Upper lobe of right lung (tissue), 1 donor: ENCODE measurements at places on chromosomes 7 and 10. TPM values are rescaled to one million over a fixed set of nuclear protein-coding genes. Genes with fewer than 3 reads are reported as not detected.

CEP55 gene
- 0.35 TPM for total RNA-seq

NMT2 gene
- total RNA-seq = 12.4 TPM

GRCh38 chr7:27189997-27190748 is 5.1 kb upstream of the HOXA11 start:
- no peak overlapping the region for H3K4me3 ChIP-seq
- no peak for DNase-seq
- H3K4me1 ChIP-seq = peaks cover 39% of the 10 kb centered on the region
- H3K27ac ChIP-seq = no peak overlapping the region
- peaks cover 100% of the 10 kb centered on the region for H3K27me3 ChIP-seq

- no peak for DNase-seq
- H3K27me3 ChIP-seq = no peaks in the 10 kb centered on the region
- H3K27ac ChIP-seq = peak overlapping the region; percentile 49
- H3K4me1 ChIP-seq = peaks cover 40% of the 10 kb centered on the region
- no peaks in the 10 kb centered on the region for H3K36me3 ChIP-seq
- H3K4me3 ChIP-seq = no peak overlapping the region
These were observed 84.5 kb downstream of the SORBS1 start for GRCh38 chr10:95476469-95477174.

DNA sequence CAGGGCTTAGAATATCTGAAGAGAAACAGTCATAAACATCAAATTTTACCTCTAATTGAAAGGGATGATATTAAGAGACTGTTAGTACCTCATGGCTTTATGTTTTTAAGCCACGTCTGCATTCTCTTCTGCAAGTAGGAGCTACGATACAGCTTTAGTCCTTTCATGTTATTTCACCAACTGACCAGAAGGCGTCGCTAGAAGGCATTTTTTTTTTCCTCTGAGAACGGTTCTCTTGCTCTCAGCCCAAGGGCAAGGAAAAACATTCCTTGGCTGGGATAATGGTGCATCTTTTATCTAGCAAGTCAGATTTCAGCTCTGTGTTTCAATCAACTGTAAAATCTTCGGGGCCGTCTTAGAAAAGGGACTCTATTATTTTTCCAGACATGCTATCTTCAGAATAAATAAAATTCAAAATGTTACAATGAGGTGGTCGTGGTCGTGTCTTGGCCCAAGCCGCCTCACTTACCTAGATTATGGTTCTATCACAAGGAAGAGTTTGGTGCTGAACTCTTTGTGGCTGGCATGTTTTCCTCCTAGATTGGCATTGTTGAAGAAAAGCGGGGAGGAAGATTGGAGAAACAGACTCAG is 41.6 kb upstream of the LYZL2 start:
- no peak for DNase-seq
- no peak overlapping the region for H3K27ac ChIP-seq
- no peaks in the 10 kb centered on the region for H3K36me3 ChIP-seq
- H3K27me3 ChIP-seq = no peaks in the 10 kb centered on the region
